Hepatocyte (in vitro differentiated cells): ENCODE measurements at places on chromosomes 7 and 10.

DNA sequence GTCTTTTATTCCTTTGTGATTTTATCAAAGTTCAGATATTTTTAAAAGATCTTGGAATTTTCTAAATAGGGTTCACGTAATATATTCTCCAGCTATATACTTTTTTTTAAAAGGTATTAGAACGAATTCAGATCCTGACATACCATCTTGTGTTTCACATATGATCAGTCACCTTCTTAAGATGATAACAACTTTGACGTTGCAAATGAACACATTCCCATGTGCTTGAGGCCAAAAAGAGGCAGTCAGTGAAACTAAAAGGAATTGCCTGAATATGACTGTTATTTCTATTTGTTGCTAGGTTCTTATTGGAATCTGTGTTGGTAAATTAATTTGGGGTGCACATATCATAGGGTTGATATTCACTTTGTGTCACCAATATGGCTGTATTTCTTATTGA, 310.1 kb downstream of the MDFIC start:
- no peak for DNase-seq

DNA sequence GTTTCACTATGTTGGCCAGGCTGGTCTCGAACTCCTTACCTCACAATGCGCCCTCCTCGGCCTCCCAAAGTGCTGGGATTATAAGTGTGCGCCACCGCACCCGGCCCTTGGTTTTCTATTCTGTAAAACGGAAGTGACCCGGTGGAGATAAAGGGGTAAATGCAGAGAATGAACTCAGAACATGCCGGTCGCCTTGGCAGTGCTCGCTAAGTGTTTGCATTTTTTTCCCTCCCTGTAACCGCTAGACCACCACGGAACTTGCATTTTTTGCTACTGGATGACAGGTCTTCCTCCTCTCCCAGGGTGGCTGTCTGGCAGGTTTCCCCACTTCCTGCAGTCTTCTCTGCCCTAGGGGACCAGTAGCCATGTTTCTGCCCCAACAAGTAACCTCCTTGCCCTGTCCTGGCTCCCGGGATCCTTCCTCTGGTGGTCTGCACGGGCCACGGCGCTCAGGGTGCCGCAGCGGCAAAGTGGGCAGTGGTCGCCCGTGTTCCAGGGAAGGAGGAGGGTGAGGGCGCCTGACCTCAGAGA, 18.8 kb upstream of the GNA12 start:
- DNase-seq: no peak

DNA sequence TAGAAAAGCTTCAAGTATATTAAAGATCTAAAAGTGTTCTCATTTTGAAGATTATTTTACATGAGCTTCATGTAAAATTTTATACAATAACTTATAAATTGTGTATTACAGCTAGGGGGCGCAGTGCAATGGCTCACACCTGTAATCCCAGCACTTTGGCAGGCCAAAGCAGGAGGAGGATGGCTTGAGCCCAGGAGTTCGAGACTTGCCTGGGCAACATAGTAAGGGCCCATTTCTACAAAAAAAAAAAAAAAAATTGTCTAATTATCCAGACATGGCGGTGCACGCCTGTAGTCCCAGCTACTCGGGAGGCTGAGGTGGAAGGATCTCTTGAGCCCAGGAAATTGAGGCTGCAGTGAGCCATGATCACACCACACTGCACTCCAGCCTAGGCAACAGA, 16.6 kb downstream of the ACBD5 start:
- peak; percentile 70 for DNase-seq

GRCh38 chr10:54682554-54682953, 118.5 kb downstream of the PCDH15 start:
- no peak for DNase-seq

DNA sequence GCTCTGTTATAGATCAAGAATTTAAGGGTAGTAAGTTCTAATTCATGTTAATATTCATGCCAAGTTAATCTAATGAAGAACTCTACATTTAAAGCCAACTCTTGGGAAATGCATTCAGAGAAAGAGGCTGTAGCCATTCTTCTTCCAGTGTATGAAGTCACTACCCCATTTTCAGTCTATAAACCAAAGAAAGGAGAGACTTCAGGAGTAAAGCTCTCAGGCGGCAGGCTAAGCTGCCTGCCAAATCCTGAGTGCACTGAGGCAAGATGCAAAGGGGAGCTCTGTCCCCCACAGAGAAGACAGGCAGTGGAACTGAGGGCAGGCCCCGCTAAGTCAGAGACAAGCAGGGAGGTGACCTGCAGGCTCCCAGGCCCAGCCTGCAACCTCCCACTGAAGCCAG, 41.5 kb downstream of the SLIT1 start:
- no peak for DNase-seq

- no peak for DNase-seq
Observed at GRCh38 chr10:26790221-26790995, 70.3 kb downstream of the ABI1 start.

- no peak for DNase-seq
Observed at GRCh38 chr7:109751241-109751640, 1181.6 kb downstream of the DNAJB9 start.

- DNase-seq: no peak
Observed at GRCh38 chr10:22821501-22821900, 106.4 kb upstream of the ARMC3 start.

DNA sequence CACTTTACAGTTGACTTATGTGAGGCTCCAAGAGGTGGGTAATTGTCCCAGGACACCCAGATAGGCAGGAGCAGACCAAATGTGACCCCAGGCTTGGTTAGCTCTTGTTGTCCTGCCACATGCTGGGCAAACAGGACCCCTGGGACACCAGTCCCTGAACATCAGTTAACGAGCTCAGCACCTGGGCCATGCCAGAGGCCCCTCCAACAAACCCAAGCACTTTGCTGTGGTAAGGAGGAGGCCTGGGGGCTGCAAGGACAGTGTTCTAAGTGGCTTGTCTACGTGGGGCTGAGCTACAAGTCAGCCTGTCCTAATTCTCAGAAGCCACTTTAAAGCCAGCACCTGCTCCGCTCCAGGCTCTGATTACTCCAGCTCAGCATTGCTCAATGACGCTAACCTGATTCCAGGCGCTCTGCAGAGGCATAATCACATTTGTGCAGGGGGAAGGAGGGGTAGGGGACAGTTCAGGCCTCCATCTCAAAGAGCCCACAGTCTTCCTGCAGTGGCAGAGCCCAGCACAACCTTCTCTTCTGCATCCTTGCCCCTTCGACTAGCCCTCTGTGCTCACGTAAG, 57.2 kb downstream of the DDC start:
- DNase-seq: no peak

GRCh38 chr7:29139796-29140195, 6.5 kb downstream of the CPVL start:
- DNase-seq: no peak

DNA sequence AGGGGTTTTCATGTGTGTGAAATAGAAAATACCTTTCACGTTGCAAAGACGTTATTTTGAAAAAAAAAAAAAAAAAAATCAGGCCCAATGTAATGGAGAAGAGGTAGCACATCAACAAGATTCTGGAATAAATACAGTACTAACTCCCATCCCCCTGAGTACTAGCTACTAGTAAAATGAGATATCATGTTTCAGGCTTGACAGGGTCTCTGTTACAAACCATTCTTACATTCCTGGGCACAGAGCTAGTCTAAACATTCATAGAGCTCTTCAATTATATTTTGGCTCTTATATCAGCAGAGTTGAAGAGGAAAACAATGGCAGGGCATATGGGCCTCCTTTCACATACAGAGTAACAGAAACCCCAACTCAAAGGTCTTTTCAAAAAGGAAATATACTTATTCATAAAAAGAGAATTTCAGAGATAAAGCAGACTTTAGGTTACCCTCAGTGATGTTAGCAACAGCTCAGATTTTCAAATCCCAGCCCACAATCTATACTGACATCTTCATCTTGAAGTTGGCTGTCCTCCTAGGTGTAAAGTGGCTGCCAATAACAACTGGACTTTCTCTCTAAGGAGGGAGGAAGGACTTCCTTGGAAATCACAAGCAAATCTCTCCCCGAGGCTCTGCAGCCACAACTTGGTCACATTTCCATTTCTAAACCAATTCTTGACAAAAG, 18.6 kb downstream of the C7orf33 start:
- no peak for DNase-seq

GRCh38 chr7:150377635-150378034, 1.5 kb upstream of the ZNF775 start:
- peak; percentile 60 for DNase-seq

GRCh38 chr7:30278849-30279652, 5.3 kb upstream of the ZNRF2 start:
- DNase-seq: no peak

GRCh38 chr7:112023282-112023681, 182.9 kb downstream of the DOCK4 start:
- DNase-seq: no peak

- DNase-seq: no peak
Observed at GRCh38 chr10:119772334-119772733, 46.5 kb downstream of the INPP5F start.

DNA sequence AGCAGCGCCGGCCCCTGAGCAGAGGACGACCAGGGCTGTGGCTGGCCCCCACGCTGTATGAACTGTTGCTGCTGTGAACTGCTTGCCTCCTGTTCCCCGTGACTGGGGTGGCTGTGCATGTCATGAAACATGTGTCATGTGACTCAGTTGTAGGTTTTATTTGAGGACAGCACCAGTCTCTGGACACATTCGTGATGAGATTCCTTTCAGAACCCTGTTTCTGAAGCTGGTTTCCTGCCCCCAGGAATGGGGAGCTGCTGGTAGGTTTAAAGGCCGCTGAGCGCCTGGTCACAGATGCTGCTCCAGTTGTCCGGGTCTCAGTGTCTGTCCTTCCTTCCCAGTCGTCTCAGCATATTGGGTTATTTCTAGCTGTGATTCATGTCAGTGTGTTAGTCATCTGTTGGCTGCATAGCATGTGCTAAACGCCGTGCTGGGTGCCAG, 79.1 kb upstream of the PPIF start:
- DNase-seq: no peak
